Stimulated activated CD4-positive, alpha-beta T cell treated with anti-CD3 and anti-CD28 coated beads, Interleukin-1b, Interleukin-23, amount 100 ng/mL, for 24 hours (primary cell): ENCODE measurements at places on chromosomes 7 and 10.

DNA sequence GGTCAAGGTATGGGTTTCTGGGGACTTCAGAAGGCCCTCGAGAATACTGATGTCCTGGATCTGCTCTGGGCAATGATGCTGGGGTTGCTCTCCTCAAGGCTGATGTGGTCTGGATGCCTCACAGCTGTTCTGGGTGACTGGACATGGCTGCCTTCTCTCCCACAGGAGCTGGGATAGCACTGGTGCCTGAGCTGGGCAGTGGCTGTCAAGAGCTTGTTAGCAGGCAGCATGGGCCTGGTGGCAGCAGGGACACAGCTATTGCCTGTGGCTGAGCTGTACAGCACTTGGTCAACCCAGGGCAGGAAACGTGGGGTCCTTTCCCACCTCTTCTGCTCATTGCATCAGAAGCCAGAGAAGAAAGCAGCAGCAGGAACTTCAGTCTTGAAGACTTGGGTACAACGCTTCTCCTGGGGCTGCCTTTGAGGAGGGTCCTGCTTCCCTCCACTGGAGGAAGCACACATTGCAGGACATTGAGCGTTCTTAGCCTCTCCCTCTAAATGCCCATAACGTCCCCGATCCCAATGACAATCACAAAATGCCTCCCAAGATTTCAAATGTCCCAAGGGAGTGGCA lies 13.0 kb downstream of the ADCYAP1R1 start:
- DNase-seq, result no peak

- DNase-seq, result no peak
Observed at GRCh38 chr7:151178831-151179230, 8.2 kb downstream of the ASB10 start.

DNA sequence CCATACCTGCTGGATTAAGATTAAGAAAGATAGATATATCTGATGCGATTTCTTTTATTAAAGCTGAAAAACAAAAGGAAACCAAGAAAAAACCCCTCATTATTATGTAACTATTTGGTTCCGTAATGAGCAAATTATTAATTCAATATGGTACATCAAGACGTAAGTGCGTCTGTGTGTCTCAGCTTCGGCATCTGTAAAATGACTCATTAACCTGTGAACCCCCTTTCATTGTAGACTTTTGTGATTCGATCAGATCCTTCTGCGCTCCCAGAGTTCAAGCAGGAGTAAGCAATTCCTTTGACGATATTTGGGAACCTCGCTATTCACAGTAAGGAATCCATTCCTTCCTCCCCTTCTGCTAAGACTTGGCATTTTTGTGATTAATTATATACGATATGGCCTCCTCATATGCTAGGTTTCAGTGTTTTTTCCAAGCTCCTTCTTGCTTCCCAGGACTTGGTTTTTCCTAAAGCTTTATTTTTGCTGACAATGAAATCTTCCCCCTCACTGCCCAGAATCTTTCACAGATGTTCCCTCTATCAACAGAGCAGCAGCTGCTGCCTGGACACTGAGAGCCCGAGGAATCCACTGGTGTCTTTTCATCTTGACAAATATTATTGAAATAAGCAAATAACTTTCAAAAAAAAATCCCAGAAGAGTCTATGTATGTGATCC lies 171.7 kb upstream of the CELF2 start:
- no peak for DNase-seq

DNA sequence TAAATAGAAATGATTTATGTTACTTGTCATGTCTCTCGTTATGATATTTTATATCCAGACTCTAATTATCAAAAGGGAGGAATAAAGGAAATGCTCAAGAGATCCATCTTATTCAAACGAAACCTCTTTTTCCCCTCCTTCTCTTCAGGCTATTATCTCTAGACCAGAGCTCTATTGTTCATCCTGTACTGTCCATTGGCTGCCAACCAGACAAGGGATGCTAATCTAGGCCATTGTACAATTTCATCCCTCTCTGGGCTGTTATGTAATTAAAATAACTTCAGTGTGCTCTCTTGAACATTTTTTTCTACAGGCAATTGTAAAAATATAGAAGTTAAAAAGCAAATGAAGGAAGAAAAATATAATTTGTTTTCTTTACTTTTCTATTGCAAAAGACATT lies 220.4 kb downstream of the HDAC9 start:
- no peak for DNase-seq
